ENCODE measurements at places on chromosomes 3 and 15. TPM values are rescaled to one million over a fixed set of nuclear protein-coding genes. Genes with fewer than 3 reads are reported as not detected.

Gene C3orf20
- not detected for total RNA-seq

Gene NRG4
- 3.3 TPM for total RNA-seq

GRCh38 chr15:64466408-64467141, 6.2 kb downstream of the ZNF609 start:
- no peak for DNase-seq

- DNase-seq = no peak
Measured at GRCh38 chr15:57827021-57827420, 120.5 kb downstream of the POLR2M start.
